Melanocyte of skin (primary cell): ENCODE measurements at places on chromosomes 12 and 14. TPM values are rescaled to one million over a fixed set of nuclear protein-coding genes. Genes with fewer than 3 reads are reported as not detected.

NFE2 gene
- total RNA-seq: not detected in 2 replicates

SLC6A15 gene
- 53.3 and 94.5 TPM in 2 replicates for total RNA-seq

FIGNL2 gene
- under 0.01 TPM in 1 of 2 replicates, not detected in the other for total RNA-seq

IL31 gene
- total RNA-seq: not detected in 2 replicates

KRT79 gene
- total RNA-seq: not detected in 2 replicates

GSKIP gene
- total RNA-seq: 36.0 and 42.7 TPM in 2 replicates
